Ureter (tissue), 1 donor: ENCODE measurements at places on chromosomes 7 and 10.

GRCh38 chr10:115827231-115828009, 445.6 kb downstream of the GFRA1 start:
- no peak for DNase-seq

DNA sequence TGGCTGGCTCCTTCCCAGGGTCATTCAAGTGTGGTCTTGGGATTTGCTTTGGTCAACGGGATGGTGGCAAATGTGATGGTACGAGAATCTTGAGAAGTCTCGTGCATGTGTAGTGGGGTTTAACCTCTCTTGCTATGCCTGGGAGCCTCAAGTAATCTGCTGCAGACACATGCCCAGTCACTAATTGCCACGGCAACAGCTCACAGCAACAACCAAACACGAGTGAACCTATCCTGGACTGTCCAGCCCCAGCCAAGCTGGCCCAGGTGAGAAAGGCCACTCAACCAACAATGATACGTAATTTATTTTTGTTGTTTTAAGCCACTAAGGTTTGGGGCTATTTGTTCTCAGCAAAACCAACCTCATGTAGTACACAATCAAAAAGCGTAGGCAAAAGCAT, 38.1 kb upstream of the DDC start:
- DNase-seq = no peak

- DNase-seq = no peak
Observed at GRCh38 chr7:44982535-44982923, 3.7 kb upstream of the MYO1G start.

DNA sequence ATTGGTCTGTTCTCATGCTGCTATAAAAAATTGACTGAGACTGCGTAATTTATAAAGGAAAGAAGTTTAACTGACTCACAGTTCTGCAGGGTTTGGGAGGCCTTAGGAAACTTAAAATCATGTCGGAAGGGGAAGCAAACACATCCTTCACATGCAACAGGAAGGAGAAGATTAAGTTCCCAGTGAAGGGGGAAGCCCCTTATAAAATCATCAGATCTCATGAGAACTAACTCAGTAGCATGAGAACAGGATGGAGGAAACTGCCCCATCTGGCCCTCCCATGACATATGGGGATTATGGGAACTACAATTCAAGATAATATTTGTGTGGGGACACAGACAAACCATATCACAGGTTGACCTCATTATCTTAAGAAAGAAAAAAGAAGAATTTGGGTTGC, 134.5 kb downstream of the PPP1R3A start:
- DNase-seq = no peak

DNA sequence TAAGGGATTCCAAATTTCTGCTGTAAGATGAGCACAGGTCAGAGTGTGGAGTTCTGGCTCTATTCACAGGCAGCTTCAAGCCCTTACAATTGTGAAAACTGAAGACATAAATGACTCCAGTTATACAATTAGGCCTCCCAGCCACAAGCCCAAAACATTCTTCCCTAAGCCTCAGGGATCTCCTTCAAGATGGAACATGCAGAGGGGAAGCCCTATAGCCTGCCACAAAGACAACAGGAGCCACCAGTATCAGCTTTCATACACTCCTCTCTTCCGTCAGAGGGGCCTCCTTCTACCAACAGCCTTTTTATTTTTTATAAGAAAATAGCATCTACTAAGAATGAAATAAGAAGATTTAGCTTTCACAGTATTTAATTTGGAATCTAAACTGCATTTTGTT, 46.5 kb downstream of the DLD start:
- DNase-seq = no peak

- DNase-seq = no peak
Observed at GRCh38 chr7:14303536-14303935, 314.1 kb upstream of the ETV1 start.

GRCh38 chr7:133641436-133641835, 388.6 kb downstream of the EXOC4 start:
- no peak for DNase-seq

DNA sequence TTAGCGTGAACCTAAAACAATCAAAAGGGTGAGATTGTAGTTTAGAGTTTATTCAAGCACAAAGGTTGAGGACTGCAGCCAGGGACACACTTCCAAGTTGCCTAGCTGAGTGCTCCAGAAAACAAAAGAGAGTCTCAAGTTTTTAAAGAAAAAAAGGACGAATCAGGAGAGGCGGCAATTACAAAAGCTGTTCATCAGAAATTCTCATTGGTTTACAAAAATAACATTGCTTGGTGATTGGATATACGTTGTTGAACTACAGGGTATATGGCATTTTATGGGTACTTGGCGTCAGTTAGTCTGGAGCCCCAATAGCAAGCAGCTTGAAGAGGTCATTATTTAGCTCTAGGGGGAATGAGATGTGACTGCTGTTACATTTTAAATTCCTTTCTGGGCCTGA, 11.5 kb downstream of the ZNF438 start:
- no peak for DNase-seq

- DNase-seq = no peak
Observed at GRCh38 chr10:24915304-24915703, 37.1 kb downstream of the PRTFDC1 start.

DNA sequence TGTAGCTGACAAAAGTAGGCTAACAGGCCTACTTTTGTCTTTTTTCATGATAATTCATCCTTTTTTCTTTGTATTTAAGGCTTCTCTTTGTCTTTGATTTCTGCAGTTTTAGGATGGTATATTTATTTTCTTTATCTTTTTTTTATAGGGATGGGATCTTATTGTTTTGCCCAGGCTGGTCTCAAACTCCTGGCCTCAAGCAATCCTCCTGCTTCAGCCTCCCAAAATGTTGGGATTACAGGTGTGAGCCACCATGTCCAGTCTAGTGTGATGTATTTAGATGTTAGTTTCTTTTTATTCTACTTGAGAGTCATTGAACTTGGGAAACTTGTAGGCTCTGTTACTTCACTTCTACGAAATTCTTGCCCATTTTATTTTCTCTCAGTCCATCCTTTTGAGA, 35.4 kb downstream of the TRIM24 start:
- no peak for DNase-seq

- DNase-seq = no peak
Observed at GRCh38 chr10:125565046-125565445, 117.9 kb downstream of the TEX36 start.

DNA sequence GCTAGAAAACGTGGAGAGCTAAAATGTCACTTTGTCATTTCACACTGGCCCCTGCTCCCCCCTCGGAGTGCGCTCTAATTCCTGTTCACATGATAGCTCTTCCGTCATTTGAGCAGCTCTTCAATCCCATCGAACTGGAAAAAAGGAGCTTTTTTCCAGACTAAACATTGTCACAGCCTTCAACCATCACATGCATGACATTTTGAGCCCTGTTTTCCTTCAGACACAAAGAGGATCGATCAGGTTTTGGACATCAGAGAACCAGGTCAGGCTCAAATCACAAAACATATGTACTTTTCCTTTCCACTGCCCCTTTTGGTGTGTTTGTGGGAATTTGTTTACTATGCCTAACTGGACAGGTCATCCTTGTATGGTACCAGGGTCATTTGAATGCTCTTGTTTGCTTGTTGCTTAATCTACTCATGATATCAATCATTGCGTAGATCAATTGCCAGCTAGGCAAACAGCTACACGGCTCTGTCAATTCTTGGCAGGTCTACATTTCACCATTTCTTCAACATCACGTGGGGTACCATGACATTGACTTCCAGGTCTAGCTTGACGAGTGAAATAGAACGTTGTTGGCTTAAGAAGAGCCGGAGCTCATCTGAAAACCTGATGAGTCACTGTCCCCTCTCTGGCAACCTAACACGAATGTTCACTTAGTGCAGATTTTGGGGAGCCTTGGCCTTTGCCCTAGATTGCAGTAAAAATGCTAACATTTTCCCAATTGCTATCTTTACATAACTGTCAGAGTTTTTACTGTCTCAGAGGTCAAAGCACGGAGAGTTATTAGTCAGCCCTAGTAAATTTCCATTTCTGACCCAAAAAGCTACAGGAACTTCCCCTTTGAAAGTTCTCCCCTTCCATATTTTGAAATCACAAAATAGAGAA, 87.3 kb downstream of the LYZL2 start:
- no peak for DNase-seq

DNA sequence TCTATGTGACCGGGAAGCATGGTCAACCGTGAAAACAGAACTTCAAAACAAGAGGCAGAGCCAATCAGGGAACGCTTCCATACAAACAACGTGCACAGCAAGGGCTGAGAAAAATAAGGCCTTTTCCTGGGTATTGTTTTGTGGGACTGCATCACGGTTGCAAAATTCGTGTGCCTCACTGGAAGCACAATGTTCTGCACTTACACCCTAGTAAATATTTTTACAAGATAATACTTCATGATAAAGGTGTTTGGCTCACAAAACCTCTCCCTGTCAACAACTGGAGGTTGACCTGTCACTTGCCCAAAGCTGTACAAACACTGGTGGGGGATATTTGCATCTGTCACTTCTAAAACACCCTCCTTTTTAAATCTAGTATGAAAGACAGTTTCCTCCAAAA, 37.0 kb downstream of the KLF6 start:
- no peak for DNase-seq

GRCh38 chr7:126449611-126450268, 803.0 kb downstream of the GRM8 start:
- DNase-seq = no peak

DNA sequence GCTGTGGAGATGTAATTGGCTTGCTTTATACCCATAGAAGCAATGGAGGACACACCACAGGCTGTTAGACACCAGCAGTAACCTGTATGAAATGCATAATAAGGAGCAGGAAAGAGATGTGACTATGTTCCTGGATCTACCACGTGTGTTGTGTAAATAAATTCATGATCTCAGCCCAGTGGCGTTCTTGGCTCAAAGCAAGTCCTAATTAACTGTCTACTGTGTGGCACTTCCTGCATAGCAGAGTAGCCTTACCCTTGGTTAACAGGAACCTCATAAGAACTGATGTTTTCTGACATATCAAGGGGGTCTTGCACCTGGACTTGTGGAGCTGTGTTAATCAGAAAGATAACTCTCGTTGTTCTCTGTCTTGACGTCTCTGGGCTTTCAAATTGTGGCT, 25.7 kb upstream of the FAM180A start:
- peak; percentile 54 for DNase-seq

GRCh38 chr10:33099748-33100147, 141.7 kb upstream of the ITGB1 start:
- DNase-seq = no peak

- DNase-seq = no peak
Observed at GRCh38 chr7:31648880-31649279, 38.1 kb upstream of the PPP1R17 start.

- no peak for DNase-seq
Observed at GRCh38 chr7:15662451-15662850, 24.0 kb downstream of the MEOX2 start.

DNA sequence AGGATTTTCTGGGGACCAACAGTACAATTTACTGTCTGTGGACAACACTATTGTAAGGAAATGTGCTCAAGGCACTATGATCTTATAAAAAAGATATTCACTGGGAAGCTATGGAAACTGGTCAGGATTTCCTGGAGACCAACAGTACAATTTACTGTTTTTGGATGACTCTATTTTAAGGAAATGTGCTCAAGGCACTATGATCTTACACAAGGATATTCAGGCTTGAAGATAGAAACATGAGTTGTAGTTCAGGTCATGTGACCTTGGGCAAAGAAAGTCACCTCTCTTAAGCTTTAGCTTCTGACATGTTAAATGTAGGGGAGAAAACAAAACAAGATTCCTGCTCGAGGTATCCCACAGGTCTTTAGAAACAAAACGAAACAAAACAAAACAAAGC, 1.7 kb upstream of the ITPRID1 start:
- DNase-seq = no peak

- no peak for DNase-seq
Observed at GRCh38 chr10:11401264-11402235, 209.9 kb downstream of the USP6NL start.

DNA sequence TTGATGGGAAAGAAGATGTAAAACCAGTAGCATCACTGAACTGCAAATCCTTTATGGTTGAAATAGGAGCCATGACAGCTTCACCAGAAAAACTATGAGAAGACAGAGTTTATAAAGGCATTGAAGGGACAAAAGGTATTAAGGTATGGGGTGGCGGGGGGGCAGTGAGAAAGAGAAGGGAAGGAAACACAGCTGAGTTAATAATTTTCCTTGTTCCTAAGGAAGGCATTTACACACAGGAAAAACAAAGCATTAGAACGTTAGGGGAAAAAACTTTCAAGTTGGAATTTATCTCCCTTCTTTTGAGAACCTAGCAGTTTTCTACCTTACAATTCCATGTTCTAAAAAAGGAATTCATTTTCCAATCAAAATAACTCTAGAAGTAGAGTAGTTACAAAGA, 4.4 kb downstream of the LARP4B start:
- DNase-seq = peak; percentile 1

DNA sequence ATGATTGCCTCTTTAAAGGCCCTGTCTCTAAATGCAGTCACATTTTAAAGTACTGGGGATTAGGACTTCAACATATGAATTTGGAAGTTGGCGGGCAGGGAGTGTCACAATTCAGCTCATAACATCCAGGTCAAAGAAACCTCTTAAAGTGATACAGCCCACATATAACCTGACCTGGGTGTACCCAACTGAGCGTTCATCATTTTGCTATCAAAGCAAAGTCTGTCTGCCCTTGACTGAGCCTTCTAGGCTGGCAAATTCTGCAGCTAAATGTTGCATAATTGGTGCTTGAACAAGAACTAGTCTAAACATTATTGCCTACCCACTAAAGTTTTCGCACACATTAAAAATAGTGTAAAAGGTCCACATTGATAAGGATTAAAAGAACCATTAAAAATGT, 3.7 kb downstream of the MSRB2 start:
- DNase-seq = no peak

GRCh38 chr7:133958822-133959221, 168.3 kb upstream of the LRGUK start:
- no peak for DNase-seq

DNA sequence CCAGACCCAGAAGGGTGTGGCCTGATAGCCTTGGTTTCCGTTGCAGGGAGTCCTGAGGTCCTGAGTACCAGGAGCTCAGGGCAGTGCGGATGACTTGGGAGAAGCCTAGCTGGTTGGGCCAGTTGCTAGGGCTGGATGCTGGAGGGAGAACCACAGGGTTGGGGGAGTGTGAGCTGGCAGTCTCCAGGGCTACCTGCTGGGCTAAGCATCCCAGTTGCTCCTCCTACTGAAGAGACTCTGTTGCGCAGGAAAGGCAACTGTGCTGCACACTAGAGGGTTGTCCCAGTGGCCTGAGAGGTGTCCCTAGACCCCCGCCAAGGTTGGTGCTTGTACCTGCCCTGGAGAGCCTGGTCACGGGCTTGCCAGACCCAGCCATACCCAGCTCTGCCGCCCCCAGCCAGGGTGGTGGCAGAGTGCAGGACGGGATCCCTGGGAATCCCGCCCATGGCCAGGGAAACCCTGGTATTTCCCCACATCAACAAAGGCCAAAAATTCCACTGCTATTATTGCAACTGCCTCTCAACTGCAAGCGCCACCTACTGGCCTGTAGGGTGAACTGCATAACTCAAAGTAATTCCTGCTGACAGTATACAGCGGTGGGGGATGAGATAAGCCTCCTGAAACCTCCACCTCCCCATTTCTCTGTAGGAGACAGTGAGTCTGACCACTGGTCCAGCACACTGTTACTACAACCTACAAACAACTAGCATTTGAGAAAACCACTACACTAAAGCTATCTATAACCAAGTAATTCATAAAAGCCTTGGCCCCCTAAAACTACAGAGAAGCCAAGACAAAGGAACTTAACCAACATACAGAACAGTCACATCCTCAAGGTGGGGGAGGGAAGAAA, 67.6 kb upstream of the DDC start:
- DNase-seq = no peak
